Esophagus squamous epithelium (tissue), 5 donors: ENCODE measurements at places on chromosomes 6 and 20.

- no peak for DNase-seq
Measured at GRCh38 chr6:1766654-1767053, 156.9 kb downstream of the FOXC1 start.

- DNase-seq = no peak
Measured at GRCh38 chr6:136783495-136784270, 8.6 kb downstream of the MAP3K5 start.

GRCh38 chr6:69801225-69801624 is 4.4 kb upstream of the LMBRD1 start:
- no peak for DNase-seq

DNA sequence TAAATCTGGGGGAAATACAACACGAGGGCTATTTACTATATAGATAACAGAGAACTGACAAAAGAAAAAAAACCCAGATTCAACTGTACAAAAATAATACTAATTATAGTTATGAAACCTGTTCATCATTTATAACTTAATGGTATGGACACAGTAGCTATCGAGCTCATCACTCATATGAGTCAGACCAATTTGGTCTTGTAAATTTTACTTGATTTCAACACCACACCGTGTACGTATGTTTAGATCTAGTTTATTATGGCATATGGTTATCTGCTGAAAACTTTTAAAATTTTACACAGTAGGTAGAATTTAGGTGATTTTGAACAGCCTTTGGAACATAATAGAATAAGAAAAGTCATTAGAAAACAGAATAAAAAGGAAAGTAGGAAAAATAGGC is 5.5 kb downstream of the MYLK4 start:
- DNase-seq = no peak

GRCh38 chr6:148516217-148516616 is 173.6 kb downstream of the SASH1 start:
- DNase-seq = no peak

DNA sequence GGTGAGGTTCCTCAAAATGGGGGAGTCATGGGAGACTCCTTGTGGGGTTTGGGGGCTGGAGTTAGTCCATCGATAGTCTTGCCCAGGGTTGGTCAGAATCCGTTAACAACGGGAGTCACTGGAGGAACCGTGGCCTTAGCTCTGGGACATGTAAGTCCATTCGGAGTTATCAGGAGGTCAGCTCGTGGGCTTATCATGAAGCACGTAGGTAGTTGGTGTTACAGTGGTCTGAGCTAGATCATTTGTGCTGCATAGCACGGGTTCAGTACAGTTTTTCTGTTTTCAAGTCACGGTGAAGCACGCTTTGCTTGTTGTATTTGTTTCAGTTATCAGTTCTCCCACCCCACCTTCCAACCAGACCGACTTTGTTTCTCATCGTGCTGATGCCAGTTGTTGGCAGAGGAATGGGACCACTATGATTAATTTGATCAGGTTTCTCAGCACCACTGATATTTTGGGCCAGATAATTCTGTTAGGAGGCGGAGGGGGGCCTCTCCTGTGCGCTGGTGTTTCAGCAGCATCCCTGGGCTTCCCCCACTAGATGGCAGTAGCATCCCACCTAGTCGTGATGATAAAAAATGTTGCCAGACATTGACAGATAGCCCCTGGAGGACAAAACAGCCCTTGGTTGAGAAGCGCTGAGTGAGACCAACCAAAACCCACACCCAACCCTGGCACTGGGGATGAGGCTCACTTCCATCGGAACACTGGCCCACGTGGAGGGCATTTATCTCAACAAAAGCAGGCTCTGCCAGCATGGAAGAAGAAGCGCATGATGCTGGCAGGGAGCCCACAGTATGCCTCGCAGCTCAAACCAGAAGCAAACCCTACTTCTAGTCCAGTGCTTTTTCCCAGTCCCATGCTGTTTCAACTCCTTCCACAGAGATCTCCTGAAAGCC is 2.2 kb upstream of the APMAP start:
- no peak for DNase-seq

DNA sequence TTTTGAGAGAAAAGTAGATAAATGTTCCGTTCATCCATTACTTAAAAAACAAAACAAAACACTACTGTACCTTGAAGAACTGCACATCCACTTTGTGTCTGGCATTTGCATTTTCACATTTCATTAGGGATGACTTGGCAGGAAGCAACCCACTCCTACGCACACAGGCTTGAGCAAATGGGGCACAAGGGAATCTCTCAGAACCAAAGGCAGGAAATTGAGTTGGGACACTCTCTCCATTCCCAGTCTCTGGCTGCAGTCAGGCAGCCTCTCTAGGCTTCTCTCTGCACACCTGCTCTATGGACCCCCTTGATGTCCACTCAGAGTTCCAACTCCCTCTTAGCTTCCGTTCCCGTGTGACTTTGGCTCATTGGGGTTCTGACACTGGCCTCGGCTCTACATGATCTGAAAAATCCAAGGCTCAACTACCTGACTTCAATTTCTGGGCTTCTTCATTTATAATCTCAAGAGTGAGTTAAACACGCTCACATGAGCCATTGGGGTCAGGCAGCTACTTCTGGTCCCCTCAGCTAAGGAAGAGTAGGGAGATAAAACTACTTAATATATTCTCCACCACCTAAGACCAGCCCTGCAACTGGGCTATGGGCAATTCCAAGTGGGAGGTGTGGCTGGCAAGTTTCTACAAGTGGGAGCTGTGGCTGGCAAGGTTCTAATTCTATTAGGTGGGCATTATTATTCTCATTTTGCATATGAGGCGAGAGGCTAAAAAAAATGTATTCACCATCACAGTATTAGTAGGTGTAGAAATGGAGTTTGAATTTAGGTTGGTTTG is 251.9 kb downstream of the SOD2 start:
- no peak for DNase-seq

GRCh38 chr6:163964789-163965188 is 550.3 kb downstream of the QKI start:
- DNase-seq = no peak

GRCh38 chr6:9789201-9789600 is 625.7 kb downstream of the TFAP2A start:
- DNase-seq = no peak

DNA sequence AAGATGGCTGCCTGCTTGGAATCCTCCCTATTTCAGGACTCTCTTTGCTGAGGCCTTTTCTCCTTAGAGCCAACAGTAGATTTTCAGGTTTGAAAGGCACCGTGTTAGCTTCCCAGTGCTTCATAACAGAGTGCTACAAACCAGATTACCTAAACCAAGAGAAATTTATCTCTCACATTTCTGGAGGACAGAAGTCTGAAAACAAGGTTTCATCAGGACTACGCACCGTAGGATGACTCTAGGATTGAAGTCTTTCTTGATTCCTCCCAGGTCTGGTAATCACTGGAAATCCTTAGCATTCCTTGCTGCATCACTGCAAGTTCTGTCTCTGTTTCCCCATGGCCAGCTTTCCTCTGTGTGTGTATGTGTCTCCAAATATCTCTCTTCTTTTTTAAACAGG is 508.4 kb upstream of the GJE1 start:
- DNase-seq = no peak

GRCh38 chr6:122066200-122066599 is 333.3 kb upstream of the HSF2 start:
- no peak for DNase-seq

GRCh38 chr6:138339024-138339423 is 38.7 kb upstream of the SMIM28 start:
- no peak for DNase-seq

DNA sequence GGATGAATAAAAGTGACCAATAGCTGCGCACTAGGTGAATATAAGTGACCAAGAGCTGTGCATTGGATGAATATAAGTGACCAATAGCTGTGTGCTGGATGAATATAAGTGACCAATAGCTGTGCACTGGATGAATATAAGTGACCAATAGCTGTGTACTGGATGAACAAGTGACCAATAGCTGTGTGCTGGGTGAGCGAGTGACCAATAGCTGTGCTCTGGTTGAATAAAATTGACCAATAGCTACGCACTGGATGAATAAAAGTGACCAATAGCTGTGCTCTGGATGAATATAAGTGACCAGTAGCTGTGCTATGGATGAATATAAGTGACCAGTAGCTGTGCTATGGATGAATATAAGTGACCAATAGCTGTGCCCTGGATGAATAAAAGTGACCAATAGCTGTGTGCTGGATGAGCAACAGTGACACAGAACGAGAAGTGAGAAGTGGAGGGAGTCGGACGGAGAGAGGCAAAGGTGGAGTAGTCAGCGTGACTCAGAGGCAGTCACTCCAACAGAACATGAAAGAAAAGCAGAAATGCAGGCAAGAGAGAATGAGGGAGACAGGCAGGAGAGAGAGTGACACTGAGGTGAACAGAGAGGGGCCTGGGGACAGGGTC is 38.5 kb downstream of the RBM38 start:
- no peak for DNase-seq

DNA sequence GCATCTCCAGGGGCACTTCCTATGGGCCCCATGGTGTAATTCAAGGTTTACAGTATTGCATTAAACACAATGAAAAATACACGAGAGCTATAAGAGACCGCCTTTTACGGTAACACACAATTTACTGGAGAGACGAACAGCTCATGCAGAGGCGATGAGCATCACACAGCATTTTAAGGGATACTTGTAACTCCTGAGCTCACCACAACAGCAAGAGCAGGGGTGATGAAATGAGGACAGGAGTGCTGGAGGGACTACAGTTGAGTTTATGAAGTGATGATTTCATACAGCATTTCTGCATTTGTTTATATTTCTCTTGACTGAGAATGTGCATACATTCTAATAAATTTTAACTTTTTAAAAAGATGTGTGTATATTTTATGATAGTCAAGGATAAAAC is 113.9 kb downstream of the WDR27 start:
- no peak for DNase-seq

- no peak for DNase-seq
Measured at GRCh38 chr6:68778356-68779020, 143.4 kb downstream of the ADGRB3 start.

DNA sequence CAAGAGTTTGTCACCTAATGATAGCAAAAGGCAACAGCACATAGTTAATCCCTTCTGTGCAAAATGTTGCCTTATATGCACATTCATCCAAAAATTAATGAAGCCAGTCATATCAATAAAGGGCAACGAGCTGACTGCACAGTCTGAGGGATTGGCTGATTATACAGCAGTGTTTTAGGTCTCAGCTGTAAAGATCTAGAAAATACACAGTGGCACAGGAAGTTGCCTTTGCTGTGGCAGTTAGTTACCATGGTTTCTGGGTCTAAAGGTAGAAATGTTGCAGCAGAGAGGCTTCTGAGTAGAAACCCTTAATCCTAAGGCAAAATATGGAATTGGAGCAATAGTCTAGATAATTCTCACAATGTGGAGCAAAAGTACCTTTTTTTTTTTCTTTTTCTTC is 89.7 kb downstream of the SMPDL3A start:
- no peak for DNase-seq

GRCh38 chr6:149012040-149012545 is 265.3 kb downstream of the UST start:
- no peak for DNase-seq

DNA sequence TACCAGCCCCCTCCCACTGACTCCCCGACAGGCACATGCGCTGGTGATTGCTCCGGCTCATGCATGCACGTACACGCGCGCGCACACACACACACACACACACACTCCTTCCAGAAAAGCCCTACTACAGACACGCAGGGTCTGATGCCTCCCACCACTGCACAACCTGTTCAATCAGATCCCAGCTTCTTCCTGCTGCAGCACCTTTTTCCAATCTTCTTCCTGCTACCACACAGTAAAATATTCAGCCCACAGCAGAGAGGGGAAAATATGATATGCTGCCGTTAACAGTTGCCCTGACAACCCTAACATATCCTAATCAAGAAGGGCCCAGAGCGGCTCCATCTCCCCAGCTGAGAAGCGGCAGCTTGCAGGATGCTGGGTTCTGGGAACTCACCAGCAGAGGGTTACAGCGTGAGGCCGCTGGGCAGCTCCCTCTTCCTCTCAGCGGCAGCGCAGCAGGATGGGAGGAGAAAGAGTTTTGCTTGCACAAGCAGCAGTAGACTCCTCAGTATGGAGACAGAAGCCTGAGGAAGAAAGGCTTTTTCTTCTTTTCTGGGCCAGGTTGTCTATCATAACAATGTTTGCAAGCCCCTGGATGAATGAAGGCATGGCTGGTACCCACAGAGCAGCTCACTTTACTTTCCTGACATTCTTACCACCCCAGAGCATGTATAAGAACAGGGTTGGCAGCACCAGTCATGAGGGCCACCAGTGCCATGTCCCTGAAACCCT is 23.9 kb downstream of the MAP7 start:
- no peak for DNase-seq

DNA sequence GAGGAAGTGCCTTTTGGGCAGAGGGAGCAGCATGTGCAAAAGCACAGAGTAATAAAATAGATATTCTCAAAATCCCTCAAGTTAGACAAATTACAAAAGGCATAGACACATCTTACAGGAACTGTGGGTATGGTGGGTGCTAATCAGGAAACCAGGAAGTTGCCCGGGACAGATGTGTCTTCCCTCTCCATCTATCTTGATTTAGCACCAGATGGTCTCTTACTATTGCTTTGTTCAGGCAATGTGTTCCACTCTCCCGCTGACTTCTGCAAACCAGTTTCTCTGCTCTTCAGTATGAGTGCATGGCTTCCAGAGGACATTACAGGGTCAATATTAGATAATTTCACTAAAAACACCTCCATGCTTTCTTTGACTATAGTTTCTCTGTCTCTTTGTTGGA is 13.2 kb downstream of the CITED2 start:
- no peak for DNase-seq

DNA sequence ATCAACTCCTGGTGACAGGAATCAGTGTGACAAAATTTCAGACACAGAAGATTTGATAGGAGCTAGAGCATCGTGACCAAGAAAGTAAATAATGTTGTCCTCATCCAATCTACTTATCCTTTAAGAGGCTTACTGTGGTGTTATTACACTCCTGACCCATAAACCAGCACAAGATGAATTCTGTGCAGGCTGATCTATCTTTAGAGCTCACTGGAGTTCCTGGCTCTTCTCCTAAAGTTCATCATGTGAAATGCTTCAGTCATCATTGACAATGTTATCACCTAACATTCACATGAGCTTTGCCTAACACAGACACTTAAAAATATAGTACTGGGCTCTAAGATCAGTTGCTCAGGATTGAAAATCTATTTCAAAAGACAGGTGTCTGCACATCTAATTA is 271.0 kb upstream of the HSF2 start:
- no peak for DNase-seq

GRCh38 chr6:99613705-99614429 is 7.2 kb downstream of the PRDM13 start:
- no peak for DNase-seq

- DNase-seq = no peak
Measured at GRCh38 chr6:39911513-39912125, 22.6 kb downstream of the MOCS1 start.

DNA sequence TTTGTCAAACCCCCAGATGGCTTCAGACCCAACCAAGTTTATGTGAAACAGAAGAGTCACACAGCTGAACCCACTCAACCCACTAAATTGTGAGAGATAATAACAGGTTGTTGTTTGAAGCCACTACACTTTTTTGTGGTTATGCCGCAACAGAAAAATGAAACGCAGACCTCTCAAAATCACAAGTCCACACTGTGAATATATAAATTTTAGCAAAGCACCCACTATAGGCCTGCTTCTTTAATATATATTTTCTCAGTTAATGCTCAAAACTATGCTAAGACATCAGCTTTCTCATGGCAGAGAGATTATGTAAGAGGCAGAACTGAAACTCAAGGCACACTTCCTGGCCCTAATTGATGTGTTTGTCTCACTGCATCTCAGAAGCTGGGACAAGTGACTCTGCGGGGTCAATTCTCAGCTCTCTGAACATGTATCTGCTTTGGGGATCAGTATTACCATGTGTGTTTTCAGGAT is 27.7 kb downstream of the MAP3K5 start:
- no peak for DNase-seq
